ENCODE measurements at places on chromosomes 12 and 14.
A peak's percentile ranks its signal among the peaks of the same experiment; 100 is the strongest.

DNA sequence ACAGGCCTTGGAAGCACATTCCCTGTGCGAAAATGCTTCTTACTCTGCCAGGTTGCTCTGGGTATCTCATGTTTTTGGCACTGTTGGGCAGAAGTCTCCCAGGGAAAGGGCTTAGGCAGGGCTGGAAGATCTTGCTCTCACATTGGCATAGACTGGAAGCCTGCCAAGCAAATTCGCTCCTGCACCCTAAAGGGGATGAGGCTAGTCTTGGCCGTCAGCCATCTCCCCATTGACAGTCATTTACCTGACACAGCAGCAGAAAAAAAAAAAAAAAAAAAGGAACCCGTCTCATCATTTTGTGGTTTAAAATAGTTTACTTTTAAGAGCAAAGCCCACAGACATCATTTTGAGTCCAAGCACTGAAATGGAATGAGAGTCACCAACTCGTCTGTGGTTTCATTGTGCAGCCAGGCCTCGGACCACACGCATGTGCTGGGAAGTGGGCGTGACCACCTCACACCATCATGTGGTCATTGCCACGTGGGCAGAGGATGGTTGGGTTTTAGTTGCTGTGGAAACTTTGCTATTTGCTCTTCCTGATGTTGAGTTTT, 84.8 kb downstream of the NRXN3 start:
- DNase-seq, result no peak

GRCh38 chr12:114443607-114444421, 37.9 kb upstream of the TBX5 start:
- no peak for DNase-seq

DNA sequence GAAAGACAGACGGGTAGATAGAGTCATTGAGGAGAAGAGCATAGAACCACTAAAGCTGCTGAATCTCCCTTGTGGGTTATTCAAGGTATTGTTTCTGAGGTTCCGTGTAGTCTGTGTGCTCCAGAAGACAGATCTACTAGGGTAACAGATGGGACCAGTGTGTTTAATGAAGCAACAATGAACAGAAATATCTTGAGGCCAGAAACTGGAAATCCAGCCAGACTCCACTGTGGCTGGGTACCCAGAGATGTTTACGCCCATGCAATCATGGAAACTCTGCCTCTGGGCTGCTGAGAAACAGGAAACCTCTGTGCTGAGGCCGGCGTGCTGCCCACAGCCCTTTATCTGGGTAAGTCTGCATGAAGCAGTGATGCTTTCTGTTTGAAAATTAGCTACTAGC, 8.3 kb downstream of the PROX2 start:
- DNase-seq, result no peak

DNA sequence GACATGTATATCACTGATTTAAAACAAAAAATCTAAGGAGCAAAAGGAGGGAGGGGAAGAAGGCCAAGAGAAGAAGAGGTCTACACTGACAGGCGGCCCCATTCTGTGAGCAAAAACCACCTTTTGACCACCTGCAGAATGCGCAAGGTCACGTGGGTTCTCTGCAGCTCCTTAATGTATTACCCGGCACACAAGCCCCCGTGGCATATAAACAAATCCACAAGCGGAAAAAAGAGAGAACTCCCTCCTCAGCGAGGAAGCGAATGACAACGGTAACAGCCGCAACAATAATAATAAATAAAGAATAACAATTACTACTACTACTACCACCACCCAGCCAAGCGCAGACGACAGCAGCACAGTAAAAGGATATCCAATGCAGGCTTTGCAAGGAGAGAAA, 1.3 kb downstream of the KSR2 start:
- no peak for DNase-seq

DNA sequence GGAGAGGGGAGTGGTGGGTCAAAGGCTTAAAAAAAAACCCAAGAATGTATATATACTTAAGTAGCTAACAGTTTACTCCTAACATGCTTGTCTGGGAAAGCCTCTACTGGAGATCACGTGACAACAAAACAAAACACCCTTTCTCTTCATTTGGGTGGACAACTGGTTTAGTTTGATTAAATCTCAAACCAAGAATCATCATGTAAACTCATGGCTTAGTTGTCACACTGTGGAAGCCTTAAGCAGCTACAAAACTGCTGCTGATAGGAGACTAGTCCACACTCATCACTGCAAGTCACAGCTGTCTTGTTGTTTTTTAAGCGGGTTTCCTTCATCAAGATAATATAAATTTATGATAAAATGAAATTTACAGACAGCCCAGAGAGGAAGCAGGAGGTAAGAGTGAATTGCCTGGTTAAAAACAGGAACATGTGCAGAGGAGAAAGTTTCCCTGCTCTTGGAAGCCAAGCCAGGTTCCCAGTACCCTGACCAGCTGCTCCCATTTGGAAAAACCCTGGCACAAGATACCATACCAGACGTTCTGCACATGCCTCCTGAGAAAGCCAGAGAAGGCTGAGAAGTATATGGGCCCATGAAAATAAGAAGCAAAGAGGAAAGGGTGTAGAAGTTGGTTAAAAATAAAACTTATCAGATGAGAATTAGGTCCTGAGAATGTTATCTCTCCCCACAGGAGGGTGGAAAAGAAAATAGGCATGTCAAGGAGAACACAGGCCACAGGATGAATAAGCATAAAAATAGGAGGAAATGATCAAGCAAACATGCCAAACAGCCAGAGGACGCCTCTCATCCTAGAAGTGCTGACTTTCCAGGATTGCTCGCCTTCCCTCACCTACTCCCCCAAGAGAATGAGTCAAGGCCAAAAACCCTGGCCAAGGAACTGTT, 34.0 kb downstream of the EGLN3 start:
- peak; percentile 15 for DNase-seq

DNA sequence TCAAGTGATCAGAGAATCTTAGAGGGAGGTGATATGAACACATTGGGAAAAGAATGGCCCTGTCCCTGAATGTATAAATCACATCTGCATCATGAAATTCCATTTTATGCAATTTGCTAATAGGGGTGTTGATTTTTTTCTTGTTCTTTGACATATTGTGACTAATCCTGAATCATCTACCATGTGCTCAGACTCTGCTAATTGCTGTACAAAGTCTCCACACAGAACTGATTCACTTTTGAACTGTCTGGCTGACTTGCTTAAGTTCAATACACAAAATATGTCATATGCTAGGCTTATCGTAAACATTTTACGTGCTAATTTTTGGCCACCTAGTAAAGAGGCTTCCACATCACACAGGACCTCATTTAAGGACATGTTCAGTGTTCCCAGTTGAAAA, 2.6 kb downstream of the TMEM132D start:
- DNase-seq, result no peak

DNA sequence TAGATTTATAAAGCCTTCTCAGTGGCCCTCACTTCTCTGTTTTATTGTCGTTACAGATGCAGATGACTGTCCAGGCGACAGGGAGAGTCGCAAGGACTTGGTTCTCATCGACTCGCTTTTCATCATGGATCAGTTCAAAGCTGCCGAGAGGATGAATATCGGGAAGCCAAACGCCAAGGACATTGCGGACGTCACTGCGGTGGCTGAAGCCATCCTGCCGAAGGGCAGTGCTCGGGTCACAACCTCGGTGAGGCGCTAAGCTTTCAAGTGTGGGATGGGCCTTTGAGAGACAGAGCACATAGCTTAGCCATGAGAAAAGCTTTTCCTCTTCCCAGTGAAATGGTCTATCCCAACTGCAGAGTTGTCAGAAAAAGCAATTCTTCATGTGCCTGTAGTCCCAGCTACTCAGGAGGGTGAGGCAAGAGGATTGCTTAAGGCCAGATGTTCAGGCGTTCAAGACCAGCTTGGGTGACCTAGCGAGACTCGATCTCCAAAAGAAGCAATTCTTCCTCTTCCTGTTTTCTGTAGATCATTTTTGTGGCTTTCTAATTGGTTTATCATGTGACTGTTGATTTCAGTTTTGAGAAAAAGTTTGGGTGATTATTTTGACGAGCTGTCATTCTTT, 56.4 kb downstream of the EP400 start:
- DNase-seq, result no peak

DNA sequence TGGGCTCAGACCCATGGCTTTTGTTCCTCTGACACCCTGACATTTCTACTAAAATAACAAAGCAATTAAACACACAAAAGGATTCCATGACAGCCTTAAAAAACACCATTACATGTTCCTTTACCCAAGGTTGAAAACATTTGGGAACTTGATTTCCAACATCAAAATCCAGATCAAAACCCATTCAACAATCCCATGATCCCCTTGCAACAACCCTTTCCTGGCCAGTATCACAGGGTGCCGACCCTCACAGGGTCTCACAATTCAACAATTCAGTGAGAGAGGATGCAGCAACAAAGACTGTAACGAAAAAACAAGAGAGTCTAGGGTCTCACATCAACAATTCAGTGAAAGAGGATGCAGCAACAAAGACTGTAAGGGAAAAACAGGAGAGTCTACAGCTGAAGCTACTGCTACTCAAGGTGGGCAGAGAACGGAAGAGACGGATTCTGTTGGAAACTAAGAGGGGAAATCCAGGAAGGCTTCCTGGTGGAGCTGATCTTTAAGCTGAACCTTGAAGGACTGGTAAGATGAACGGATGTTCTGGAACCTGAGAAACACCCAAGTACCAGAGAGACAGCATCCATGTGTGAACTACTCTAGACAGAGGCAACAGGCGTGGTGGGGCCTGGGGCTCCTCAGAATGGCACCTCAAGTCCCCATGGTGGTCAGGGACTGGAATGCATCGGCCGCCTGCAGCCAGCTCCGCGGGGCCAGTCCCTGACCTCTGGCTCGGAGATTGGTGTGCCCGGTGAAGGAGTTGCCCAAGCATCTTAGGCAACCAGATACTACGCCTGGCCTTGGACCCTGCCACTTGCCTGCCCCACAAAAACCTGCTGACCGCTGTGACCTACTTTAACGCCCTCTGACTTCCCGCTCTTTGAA, 22.7 kb upstream of the ZFP36L1 start:
- no peak for DNase-seq

DNA sequence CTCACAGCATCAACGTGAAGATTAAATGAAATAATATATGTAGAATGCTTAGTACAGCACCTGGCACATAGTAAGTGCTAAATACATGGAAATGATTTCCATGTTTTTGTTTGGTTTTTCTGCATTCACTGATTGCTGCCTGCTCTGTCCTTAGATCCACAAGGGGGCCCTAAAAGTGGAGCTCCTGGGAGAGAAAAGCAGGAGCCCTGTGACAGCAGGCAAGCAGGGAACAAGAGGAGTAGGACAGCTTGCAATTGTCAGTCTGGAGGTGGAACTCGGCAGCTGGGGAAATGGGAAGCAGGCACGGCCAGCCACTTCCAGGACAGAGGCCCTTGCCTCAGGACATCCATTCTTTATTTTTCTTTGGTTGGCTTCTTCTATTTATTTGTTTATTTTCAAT, 292.9 kb downstream of the BMP4 start:
- peak; percentile 6 for DNase-seq

GRCh38 chr14:65954942-65955341, 531.2 kb upstream of the CCDC196 start:
- no peak for DNase-seq

GRCh38 chr12:41684997-41685396, 459.7 kb downstream of the GXYLT1 start:
- no peak for DNase-seq

DNA sequence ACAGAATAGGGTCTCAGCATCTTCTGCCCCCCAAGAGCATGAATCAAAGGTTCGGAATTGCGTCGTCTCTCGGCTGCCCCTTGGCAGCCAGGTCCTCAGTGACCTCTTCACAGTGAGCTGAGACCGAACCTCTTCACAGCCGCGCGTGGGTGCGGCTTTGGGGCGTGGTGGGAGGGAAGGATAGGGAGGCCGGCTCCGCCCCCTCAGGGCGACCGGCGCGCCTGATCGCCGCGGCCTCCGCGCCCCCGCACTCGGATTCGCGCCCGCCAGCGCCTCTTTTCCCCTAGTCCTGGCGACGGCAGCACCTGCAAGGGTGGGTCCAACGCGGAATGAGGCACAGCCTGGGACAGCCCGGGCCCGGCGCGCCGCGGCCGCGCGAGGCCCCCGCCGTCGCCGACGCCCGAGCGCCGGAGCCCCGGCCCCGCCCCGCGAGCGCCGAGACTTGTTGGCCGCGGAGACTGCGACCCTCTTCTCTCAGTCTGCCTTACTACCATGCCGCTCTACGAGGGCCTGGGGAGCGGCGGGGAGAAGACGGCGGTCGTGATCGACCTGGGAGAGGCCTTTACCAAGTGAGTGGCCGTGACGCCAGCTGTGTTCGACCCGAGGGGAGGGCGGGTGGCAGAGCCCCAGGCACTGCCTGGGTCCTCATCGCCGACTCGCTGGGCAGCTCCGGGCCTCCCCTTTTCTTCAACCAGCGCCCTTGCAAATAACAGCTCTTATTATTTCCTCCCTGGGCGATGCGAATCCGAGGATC, at the start of gene ACTR10:
TSS of gene ACTR10 (plus strand) at position 424 of the 754 bp plus-strand sequence. CDS start at position 493, 69 bp downstream.
- DNase-seq, result peak; percentile 72

DNA sequence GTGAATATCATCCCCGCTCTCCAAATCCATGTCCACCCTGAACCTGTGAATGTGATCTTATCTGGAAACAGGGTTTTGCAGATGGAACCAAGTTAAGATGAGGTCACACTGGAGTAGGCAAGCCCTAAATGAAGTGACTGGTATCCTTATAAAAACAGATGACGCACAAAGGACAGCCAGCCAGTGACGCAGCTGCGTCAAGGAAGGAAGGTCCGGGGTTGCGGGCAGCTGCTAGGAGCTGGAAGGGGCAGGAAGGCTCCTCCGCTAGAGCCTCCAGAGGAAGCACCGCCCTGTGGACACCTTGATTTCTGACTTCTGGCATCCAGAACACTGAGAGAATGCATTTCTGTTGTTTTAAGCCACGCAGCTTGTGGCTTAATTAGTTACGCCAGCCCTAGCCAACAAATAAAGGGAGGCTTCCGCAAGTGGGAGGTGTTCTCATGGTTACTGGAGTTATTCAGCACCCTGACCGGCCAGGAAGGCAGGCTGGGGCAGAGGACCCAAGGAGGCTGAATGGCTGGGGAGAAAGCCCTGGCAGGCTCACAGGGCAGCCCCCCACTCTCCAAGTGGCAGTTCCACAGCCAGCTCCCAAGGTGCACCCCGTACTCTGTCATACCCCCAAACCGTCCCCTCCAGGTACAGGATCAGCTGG, 127.6 kb upstream of the NCOR2 start:
- DNase-seq, result no peak

GRCh38 chr14:91893007-91893406, 25.7 kb upstream of the TC2N start:
- DNase-seq, result no peak

DNA sequence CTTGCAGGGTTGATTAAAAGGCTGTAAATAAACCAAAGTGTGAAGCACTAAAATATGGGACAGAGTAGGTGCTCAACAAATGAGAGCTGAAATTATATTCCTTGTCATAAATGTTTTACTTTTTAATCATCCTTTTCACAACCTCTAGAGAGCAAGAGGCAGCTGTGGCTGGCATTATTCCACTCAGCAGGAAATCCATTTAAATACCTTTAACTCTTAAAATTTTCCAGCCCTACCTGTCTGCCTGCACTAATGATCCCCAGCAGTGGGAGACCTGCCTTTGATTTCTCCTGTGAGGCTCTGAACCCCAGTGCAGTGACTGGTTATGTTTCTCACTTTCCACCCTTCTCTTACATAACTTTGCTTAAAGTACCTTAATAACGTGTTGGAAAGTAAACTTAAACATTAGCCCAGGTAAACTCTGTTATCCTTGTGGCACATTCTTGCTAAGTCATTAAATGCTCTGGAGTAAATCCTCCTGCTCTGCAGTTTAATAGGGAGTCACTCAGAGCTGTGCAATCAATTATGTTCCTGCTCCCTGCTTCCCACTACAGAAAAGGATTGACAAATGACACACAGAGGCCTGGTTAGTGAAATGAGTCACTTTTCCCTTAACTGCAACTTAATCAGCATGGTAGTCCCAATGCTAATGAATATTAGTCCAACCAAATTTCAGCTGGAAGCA, 755.7 kb upstream of the USP15 start:
- DNase-seq, result no peak
